ENCODE measurements at places on chromosomes 2 and 18.

DNA sequence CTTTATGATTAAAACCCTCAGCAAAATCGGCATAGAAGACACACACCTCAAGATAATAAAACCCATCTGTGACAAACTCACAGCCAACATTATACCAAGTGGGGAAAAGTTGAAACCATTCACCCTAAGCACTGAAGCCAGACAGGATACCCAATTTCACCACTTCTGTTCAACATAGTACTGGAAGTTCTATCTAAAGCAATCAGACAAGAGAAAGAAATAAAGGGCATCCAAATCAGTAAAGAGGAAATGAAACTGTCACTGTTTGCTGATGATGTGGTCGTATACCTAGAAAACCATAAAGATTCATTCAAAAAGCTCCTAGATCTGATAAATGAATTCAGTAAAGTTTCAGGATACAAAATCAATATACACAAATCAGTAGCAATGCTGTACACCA, 16.4 kb upstream of the RPRD1A start:
- no peak for DNase-seq

DNA sequence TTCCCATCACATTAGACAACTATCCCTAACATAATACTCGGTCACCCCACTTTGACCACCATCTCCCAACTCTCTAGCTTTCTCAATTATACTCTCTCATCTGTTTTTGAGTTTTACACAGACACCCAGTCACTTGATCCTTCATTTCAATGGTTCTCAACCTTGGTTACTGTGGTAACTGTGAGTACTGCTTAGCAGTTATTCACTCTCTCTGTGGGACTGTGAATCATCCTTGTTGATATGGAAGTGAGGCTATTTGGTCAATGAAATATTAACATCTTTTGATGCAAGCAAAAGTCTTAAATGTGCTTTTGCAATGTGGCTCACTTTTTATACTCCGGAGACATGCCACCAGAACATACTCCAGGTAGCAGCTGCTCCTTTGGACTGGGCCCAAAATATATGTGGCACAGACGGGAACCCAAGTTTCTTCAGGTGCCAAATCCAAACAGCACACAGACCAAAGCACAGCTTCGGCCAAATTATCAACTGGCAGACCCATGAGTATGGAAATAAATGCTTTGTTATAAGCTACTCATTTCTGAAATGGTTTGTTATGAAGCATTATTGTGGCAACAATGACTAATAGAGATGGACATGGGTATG, 75.0 kb upstream of the SLC25A52 start:
- DNase-seq: peak; percentile 7

- no peak for DNase-seq
Measured at GRCh38 chr2:86284987-86285386, 52.4 kb downstream of the REEP1 start.

- no peak for DNase-seq
Measured at GRCh38 chr2:122447237-122447636, 691.8 kb downstream of the TSN start.

GRCh38 chr2:240207661-240208060, 67.2 kb upstream of the OTOS start:
- no peak for DNase-seq

GRCh38 chr2:241073166-241074064, 28.7 kb downstream of the MTERF4 start:
- peak; percentile 17 for DNase-seq

DNA sequence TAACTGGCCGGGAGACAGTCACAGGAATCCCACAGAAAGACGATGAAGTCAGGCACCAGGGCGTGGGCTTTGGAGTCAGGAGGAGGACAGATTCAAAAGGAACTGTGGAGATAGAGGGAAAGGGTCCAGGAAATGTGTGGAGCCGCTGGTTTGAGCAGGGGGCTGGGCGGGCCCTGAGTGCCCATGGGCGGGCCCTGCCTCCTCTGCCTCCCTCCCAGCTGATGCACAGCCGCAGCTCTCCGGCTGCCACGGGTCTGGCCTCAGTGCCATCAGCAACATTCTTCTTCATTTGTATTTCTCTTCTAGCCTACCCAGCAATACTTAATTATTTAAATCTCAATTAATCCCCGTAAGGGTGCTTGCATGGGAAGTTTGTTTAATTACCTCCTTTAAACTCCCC, 432.3 kb downstream of the NBAS start:
- DNase-seq: no peak

DNA sequence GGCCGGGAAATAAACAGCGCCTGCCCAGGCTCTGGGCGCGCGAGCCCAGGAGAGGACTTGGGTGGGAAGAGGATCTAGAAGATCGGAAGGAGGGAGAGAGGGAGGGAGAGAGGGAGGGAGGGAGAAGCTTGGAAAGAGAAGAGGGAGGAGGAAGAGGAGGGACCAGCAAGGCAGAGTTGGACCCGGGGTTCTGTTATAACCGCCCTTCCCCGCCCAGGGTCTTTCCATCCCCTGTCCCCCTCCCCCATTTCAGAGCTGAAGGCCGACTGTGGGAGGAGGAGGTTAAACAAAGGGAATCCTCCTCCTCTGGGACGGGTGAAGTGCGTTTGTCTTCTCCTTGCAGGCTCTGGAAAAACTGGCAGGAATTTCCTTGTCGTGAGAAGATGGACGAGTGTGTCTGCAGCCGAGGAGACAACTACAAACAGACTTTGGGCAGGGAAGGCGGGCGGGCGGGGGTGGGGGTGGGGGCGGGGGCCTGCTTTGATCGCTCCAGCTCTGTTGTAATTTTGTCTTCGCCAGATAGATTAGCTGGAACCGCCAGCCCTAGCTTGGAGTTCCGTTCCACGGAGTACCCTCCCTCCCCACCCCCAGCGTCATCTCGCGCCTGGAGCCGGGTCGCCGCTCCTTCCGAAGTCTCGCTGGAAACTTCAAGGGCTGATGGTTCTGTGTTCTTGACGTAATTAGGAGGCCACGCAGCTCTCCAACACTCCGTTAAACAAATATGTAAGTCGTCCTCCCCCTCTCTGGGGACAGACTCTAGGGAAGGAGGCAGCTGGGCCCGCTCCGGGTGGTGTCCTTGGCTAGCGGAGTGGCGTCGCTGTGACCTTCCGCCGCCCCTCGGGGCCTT, 6.4 kb upstream of the SP9 start:
- no peak for DNase-seq

GRCh38 chr2:144914622-144915318, 394.9 kb upstream of the ZEB2 start:
- no peak for DNase-seq

DNA sequence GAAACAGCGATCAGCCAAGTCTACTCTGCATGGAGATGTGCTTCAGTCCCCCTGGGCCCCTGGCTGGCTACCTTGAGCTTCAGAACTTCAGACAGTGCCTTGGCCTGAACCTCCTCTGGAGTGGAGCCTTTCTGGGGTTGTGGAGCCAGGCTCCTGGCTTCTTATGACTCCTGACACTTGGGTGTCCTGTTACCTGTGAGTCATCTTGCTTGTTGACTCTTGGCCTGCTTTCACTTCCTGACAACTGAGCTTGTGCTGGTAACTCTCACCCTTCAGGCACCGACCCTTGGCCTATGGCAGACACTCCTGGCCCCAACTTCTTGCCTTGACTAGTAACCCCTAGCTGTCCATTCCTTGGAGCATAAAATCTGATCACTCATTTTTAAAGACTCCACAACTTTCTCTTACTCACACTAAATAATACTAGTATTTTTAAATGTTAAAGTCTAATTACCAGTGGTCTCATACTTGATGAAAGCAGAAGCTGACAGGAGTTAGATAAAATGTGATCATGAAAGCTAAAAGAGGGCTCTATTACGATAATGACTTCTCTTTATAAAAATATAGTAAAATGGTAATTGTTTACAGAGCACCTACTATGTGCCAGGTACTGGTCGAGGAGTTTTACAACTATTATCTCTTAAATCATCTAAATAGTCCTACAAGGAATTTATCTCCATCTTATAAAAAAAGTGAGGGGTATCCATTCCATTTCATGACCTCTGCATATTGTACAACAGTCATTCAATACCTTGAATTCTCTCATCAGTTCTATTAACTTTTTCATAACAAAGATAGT, 46.3 kb upstream of the VIT start:
- DNase-seq: peak; percentile 90

DNA sequence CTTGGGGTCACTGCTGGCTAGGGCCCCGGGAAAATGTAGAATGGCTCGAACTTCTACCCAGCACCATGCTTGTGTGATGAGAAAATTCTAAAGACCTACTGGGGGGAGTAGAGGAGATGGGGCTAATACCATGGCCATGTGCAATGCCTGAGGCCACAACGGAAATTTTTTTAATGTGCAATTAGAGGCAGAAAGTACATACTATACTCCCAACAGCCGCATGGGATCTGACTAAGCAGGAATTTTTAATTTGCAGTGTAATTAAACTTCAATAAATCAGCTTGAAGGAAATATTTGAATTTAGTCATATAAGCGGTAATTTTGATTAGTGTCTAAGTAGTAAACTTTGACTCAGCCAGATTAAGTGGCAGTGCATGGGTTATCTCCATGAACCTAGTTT, 53.2 kb upstream of the CNGA3 start:
- no peak for DNase-seq

DNA sequence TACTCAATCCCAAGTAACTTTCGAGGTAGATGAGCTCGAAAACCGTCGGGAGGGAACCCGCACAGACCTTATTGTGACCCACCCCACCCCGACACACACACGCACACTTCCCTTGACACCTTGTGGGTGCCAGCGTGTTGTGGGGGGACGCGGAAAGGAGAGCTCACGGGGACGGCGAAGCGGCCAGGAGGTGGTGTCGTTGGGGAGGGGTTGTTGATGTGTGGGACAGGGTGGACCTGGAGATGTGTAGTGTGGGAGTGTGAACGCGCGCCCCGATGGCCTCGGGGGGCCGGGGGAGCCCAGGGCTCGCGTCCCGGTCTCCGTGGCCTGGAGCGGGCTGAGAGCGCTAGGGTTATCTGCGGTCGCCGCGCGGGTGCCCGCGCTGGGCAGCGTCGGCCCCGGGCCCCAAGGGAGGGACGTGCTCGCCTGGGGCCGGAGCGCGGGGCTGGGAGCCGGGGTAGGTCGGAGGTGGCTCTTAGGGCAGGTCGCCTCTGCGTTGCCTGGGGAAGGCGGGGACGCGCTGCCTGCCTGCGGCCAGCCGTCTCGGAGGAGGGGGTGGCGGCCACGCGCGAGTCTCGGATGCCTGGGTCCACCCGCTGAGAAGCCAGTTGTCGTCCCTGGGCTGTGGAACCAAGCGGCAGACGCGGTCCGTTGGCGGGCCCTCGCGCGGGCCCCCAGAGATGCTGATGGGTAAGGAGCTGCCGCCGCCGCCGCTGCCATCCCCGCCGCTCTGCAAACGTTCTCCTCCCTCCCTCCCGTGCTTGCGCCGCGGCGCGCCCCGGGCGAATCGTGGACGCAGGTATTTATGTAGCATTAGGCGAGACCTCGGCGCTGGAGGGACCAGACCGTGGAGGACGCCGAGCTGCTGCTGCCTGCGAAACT, 1.6 kb downstream of the KLHL29 start:
- DNase-seq: no peak

DNA sequence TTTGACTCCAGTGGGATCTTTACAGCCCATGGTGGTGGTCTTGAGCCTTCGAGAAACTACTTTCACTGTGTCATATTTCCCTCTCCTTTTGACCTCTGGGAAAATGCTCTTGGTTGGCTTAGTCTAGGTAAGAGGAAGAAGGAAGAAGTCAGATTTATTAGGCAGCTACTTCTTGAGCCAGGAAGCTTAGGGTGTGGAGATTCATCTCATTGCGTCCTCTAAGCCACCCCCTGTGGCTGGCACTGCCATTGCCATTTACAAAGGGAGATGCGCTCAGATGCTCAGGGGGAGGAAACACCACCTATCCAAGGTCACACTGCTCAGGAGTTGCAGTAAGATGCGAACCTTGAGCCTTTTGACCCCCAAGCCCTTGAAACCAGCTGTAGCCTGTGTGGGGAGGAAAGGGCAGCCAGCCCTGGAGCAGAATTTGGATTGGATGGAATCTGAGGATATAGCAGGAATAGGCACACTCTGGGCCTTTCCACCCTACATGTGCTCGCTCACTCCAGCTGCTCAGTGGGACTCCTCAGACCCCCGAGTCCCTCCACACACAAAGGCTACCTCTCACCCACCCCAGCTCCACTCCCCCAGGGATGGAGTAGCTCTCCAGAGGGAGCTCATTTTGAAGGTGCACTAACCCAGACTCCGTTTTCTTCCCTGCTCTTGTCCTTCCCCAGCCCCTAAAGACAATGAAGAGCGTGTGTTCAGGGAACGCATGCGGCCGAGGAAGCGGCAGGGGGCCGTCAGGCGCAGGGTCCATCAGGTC, 321.3 kb upstream of the EPAS1 start:
- no peak for DNase-seq

DNA sequence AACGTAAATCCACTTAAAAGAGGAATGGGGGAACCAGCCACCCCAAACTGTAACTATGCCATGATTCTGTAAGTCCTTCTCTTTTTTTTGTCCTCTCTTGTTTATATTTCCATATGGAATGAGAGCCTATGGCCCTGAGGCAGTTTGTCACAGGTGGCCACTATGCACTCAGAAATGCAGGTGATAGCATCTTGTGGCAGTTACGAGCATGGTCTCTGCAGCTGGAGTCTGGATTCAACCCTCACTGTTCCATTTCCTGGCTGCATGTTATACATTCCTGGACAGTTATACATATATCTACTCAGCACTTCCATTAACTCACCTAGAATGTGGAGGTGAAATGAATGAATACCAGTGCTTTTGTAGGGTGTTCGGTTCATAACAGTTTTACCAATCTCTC, 291.5 kb upstream of the FANCL start:
- DNase-seq: peak; percentile 23

GRCh38 chr2:56077359-56077915, 106.4 kb upstream of the CCDC85A start:
- DNase-seq: peak; percentile 34

DNA sequence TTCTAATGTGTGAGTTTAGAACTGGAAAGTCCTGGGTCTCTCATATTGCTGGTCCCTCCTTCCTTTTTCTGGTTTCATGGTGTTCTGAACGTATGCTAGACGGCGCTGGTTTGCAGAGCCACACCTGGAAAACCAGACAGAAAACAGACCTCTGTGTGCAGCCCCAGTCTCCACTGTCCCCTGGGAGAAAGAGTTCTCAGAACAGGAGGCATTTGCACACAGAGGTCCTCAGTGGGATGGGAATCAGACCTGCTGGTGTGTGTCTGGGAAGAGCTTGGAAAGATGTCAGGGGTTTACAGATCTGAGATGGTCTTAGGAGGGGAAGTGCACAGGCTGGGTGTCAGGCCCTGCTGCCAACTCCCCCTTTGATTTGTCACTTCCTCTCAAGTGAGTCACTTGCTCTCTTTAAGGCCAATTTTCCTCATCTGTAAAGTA, 14.9 kb upstream of the MBP start:
- peak; percentile 38 for DNase-seq

DNA sequence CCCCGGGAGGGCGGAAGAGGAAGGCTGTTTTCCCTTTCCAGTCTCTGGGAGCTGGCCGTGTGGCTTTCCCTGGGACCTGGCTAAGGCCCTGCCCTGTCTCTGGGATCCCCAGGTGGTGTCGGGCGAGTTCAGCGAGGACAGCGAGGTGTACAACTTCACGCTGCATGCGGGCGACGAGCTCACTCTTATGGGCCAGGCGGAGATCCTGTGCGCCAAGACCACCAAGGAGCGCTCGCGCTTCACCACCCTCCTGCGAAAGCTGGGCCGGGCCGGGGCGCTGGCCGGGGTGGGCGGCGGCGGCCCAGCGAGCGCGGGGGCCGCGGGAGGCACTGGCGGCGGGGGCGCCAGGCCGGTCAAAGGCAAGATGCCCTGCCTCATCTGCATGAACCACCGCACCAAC, 11.2 kb downstream of the GAREM2 start:
- DNase-seq: no peak

GRCh38 chr2:44392338-44392943, 30.7 kb downstream of the CAMKMT start:
- DNase-seq: peak; percentile 34

Measured in bronchial epithelial cell (primary cell).